ENCODE measurements at places on chromosomes 12 and 14. TPM values are rescaled to one million over a fixed set of nuclear protein-coding genes. Genes with fewer than 3 reads are reported as not detected.

DNA sequence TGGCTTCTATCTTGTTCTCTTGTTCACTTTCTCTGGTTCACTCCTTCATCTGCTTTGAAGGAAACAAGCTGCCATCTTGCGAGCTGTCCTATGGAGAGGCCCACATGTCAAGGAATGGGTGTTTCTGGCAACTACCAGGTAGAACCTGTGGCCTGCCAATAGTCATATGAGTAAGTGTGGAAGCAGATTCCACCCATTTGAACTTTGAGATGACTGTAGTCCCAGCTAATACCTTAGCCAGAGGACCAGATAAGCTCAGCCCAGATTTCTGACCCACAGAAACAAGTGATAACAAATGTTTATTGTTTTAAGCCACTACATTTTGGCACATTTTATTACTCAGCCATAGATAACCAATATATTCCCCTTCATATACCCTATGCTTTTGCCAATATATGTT is 4.0 kb upstream of the SLC38A2 start:
- no peak overlapping the region for H3K4me3 ChIP-seq
- H3K36me3 ChIP-seq: no peaks in the 10 kb centered on the region
- H3K27me3 ChIP-seq: no peaks in the 10 kb centered on the region
- H3K4me1 ChIP-seq: peaks cover 12% of the 10 kb centered on the region
- H3K27ac ChIP-seq: no peak overlapping the region

DNA sequence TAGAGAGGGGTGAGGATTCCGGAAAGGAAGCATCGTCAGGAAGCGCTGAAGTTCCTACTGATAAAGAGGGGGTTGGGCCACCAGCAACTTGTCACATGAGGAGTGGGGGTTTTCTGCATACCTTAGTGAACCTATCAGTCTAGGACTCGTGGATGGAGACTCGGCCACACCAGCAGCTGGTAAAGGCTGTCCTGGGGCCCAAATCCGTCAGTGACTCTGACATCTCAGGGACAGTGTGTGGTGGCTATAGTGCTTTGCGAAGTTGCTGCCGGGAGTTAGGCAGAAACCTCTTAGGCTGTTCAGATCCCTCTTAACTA is 16.4 kb downstream of the RNASE2 start:
- peaks cover 22% of the 10 kb centered on the region for H3K27me3 ChIP-seq
- peak overlapping the region; percentile 77 for H3K4me3 ChIP-seq
- no peak overlapping the region for H3K27ac ChIP-seq
- DNase-seq: no peak
- no peaks in the 10 kb centered on the region for H3K36me3 ChIP-seq

DNA sequence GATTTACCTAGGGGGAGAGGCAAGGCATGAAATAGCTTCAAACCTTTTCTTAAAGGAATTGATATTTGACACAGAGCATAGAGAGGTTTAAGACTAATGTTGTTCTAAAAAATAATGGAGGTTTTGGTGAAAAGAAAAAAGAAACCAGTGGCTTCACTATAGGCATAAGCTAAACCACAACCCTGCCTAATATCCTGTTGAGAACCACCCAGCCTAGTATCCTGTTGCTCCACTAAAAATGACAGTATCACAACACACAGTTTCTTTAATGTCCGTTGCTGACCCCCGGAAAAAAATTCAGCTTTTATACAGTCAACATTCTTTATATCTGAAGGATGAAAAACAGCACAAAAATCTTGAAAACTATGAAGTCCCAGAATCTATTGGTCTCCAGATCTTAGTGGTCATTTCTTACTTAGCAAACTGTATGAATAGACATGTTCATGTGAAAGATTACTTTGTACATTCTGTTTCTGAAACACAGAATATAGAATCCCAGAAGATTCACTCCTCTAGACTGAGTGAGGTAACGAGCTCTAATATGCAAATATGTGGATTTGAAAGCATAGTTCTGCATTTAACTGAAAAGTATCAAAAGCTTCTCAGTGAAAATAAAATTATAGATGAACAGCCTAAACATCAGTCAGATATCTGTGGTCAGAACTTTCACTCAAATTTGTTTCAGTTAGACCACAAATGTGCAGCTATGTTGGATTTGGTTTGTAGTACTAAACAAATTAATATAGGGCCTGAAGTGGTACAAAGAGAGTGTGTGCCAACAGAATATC is 40.5 kb downstream of the GALC start:
- no peak overlapping the region for H3K4me3 ChIP-seq
- H3K4me1 ChIP-seq: no peaks in the 10 kb centered on the region
- DNase-seq: no peak
- H3K36me3 ChIP-seq: no peaks in the 10 kb centered on the region
- no peak overlapping the region for H3K27ac ChIP-seq

DNA sequence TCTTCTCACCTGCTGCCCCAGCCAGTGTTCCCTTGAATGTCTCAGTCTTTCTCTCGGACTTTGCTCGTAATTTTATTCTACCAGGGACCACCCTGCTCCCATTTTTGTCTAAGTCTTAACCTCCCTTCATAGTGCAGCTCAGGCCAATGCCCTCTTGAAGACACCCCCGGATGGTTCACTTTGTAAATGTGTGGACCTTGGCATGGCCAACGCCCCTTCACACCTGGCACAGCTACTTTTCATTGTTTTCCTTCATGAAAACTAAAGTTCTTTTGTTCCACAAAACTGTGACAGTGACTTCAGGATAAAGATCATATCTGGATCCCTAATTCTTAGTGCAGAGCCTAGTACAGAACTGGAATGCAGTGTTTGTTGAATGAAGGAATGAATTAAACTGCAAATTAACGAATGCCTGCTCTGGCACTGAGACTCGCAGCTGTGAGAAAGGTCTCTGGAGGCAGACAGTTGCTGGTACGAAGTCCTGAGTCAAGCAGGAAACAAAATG is 3.5 kb upstream of the RNASE4 start:
- no peaks in the 10 kb centered on the region for H3K36me3 ChIP-seq
- peak overlapping the region; percentile 80 for H3K27ac ChIP-seq
- no peaks in the 10 kb centered on the region for H3K27me3 ChIP-seq
- peak; percentile 80 for DNase-seq
- peaks cover 25% of the 10 kb centered on the region for H3K4me1 ChIP-seq

DNA sequence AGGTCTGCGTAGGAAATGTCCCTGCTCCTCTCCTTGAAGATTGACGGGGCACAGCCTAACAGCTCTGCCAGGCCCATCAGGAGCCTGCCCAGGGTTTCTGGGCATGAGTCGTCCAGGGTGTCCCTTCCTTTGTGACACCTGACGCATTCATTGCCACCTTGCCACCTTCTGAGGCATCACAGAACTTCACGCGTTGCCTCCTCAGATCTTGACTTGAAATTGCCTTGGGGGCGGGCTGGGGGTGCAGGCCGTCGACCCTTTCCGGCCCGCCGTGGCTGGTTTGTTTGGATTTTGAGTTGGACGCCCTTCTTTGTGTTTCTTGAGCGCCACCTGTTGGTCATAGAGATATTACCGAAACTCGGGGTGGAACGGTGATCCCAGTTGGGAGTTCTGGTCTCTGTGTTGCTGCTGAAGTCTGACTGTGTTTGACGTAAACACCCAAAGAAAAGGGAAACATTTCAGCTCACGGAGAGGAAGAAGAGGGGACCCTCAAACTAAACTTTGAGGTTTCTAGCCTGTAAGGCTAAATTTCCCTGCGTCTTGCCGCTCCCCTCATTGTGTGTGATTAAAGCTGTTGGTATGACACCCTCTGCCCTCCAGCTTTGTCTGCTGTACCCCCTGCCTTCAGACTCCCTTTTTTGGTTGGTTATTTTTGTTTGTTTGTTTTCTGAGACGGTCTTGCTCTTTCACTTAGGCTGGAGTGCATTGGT is 44.6 kb downstream of the MLXIP start:
- peak overlapping the region; percentile 57 for H3K4me3 ChIP-seq
- peak; percentile 87 for DNase-seq
- no peak overlapping the region for H3K27ac ChIP-seq
- 0 out of 2 replicates have a peak, but pooled peaks cover under 1% of the 10 kb centered on the region for H3K36me3 ChIP-seq
- H3K27me3 ChIP-seq: no peaks in the 10 kb centered on the region

The KRT1 gene
- total RNA-seq: not detected

The MDM1 gene
- total RNA-seq: 10.4 TPM

The CABP1 gene
- total RNA-seq: not detected

The KCNJ8 gene
- total RNA-seq: 1.0 TPM
